ENCODE measurements at places on chromosomes 7 and 10.

DNA sequence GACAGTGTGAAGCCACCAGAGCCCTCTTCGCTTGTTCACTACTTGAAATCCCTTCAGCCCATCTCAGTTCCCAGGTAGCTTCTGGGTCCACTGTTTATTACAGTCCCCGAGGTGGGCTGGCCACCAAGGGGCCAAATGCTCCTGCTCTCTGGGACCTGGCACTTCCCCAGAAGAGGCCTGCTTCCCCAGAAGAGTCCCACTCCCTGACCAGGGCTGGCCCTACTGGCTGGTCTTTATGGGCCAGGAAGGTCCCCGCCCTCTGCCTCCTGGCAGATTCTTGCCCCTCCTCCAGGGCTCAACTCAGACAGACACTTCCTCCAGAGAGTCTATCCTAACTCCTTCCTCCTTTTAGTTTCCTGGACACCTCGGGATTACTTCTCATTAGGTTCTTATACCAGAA, 70.7 kb upstream of the LRRC18 start:
- DNase-seq = no peak
- H3K36me3 ChIP-seq = no peaks in the 10 kb centered on the region
- H3K4me3 ChIP-seq = no peak overlapping the region

DNA sequence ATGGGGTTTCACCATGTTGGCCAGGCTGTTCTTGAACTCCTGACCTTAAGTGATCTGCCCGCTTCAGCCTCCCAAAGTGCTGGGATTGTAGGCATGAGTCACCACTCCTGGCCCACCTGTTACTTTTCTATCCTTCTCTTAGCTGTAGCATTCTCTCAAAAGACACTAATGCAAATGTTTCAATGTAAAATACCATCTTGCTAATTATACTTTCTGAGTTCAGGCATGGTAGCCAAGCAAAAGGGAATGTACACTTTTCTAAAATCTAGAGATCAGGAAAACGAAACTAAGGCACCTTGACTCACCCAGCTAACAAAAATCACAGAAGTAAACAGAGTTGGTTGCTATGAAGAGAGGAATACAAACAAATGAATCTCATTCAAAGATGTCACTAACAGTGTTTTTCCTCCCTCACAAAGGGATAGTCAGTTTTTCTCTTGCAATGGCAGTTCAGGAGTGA, 401.0 kb upstream of the NRP1 start:
- no peak overlapping the region for H3K27ac ChIP-seq
- no peak overlapping the region for H3K4me3 ChIP-seq
- no peaks in the 10 kb centered on the region for H3K27me3 ChIP-seq
- peak; percentile 4 for DNase-seq

DNA sequence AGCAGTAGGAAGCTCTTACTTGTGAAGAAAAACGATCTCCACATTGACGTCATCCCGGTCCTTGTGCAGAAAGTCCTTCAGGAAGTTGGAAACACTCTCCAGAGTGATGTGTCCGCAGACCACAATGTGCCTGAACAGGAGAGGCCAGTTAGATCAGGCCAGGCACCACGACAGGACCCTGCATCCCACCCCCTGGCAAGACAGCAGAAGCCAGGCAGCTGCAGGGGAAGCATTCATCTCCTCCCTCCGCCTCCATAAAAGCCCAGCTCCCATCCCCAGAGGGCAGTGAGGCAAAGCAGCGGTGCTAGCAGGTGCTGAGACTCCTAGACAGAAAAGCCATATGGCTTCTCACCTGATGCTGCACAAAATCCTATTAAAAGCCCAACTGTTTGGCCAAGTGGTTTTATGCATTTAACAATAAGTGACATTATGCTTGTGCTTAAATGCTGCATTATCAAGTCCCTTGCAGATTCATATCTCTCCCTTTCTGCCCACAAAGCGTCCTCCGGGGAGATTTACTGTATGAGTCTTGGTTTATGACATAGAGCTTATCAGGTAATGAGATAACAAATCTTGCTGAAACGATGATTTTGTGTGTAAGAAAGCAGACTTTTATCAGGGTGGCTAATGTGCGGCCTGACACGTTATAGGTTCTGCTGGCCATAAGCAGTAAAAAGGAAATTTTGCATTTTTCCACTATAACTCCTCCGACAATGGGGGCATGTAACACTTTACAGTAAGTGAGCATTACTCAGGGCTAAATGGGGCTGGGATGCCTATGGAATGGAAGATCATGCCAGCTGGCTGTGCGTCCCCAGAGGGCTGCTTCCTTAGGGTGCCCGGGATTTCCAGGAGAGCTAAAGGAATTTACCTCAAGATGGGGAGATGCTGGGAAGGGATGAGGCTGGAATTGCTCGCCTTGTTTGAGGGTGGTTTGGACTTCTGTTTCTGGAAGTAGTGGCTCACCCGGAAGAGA, 546.9 kb downstream of the KCNMA1 start:
- no peak for DNase-seq
- H3K36me3 ChIP-seq = peaks cover 11% of the 10 kb centered on the region
- H3K27ac ChIP-seq = no peak overlapping the region
- no peak overlapping the region for H3K4me3 ChIP-seq
- H3K27me3 ChIP-seq = no peaks in the 10 kb centered on the region
- no peaks in the 10 kb centered on the region for H3K4me1 ChIP-seq

- no peak overlapping the region for H3K27ac ChIP-seq
- no peaks in the 10 kb centered on the region for H3K27me3 ChIP-seq
- no peak for DNase-seq
- H3K4me3 ChIP-seq = no peak overlapping the region
Observed at GRCh38 chr10:46540412-46541016, 15.9 kb downstream of the GPRIN2 start.

DNA sequence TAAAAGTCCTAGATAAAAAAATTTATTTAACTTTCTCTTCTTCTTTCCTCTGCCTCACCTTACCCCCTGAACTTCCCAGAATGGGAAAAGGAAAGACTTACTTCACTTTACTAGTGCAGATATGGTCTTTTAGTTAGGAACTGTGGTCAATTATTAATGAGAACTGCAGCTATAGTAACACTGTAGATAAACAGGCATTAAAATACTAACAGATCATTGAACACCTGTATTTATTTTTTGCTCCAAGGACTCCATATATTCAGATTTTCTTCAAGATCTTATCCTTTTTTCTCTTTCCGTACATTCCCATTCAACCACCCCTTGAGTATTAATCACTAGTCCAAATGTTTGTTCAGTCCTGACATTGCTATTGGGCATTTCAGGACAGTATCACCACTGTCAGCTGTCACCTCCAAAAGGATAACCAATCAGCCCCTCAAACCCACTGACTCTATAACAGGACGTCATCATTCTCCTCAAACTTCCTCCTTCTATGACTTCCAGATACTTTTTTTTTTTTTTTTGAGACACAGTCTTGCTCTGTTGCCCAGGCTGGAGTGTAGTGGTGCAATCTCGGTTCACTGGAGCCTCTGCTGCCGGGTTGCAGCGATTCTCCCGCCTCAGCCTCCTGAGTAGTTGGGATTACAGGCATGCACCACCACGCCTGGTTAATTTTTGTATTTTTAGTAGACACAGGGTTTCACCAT, 4.2 kb downstream of the CPVL start:
- no peaks in the 10 kb centered on the region for H3K36me3 ChIP-seq
- no peak overlapping the region for H3K27ac ChIP-seq
- DNase-seq = no peak
- H3K27me3 ChIP-seq = no peaks in the 10 kb centered on the region
- H3K4me3 ChIP-seq = no peak overlapping the region

DNA sequence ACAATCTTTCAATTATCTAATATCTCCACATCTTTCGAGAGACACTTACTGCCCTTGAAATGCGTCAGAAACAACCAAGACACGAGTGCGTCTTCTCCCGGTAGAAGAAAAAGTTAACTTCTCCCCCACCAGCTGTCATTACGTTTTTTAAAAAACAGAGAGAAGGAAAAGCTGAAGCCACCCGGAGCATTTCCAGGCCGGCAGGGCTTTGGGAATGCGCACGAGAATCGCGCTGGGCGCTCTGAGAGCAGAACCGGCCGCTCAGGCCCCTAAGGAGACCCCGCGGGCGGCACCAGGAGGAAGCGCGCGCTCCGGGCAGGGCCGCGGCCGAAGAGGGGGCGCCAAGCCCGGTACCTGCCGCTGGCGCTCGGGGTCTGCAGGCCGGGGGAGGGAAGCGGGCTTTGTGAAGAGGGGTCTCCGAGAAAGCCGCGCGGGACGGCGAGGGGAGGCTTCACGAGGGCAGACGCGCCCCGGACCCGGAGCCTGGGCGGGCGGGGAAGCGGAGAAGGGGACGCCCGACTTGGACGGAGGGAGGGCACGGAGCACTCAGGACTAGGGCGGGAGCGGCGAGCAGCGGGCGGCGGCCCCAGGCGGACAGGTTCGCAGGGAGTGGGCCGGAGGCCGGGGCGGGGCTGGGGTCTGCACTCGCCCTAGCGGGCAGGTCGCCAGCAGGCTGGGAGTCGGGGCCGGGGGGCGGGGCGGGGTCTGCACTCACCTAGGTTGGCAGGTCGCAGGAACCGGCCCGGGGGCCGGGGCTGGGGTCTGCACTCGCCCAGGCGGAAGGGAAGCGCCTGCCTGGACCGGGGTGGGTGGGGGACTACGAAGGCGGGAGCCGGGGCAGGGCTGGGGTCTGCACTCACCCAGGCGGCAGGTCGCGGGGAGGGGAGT, 932 bp downstream of the ESYT2 start:
- no peaks in the 10 kb centered on the region for H3K27me3 ChIP-seq
- H3K4me3 ChIP-seq = peak overlapping the region; percentile 92
- DNase-seq = peak; percentile 31
- peaks cover 6% of the 10 kb centered on the region for H3K4me1 ChIP-seq
- peak overlapping the region; percentile 97 for H3K27ac ChIP-seq
- H3K36me3 ChIP-seq = no peaks in the 10 kb centered on the region

Measured in trophoblast cell (in vitro differentiated cells and primary cell).